Coronary artery (tissue), 2 donors: ENCODE measurements at places on chromosomes 4 and X.

DNA sequence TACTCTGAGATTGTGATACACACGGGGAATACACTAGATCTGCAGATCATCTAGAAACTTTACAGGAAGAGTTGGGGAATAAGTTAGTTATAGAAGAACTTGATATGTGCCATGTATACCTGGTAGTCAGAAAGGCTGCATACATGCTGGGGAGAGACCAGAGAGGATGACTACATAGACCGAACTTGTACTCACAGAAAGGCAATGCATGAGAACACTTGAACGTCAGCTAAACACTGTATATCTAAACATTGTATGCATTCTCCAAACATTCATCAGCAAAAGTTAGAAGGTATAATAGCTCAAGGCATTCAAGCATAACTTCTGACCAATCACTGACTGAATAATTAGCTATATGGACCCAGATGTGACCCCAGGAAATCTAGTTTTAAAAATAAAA is 78.0 kb upstream of the PDHA2 start:
- no peak for DNase-seq

- DNase-seq, result no peak
These were observed 1160.3 kb downstream of the FSTL5 start for GRCh38 chr4:161003418-161004057.

DNA sequence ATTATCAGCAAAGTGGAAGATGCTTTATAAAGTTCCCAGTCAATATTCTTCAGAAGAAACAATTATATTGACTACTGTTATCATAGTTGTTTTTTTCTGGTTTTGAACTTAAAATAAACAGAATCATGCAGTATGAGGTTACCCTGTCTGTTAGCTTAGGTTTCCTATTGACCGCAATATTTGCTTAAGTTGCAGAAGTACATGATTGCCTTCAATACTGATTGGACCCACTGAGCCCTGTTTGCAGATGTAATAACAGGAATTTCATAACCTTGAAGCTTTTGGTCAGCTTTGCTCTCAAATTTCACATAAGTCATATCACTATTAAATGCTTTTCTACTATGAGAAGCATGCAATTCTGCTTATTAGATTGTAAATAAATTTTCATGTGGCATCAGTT is 229.1 kb upstream of the FSTL5 start:
- DNase-seq, result no peak

DNA sequence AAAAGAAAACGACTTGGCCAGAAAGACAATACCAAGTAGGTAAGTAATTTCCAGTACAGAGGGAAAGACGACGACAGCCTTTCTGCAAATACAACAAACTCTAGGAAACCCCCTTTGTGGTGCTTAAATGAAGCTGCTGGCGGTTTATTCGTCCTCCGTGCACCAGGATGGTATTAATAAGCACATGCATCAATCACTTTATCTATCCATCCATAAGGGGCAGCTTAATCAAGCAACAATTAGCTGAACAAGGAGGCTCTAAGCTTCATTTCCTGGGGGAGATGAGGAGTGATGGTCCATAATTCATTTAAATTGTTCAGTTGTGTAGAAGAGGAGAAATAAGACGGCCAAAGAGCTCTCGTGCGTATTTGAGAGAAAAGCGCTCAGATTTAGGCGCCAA is 26.2 kb downstream of the IRF2 start:
- DNase-seq, result peak; percentile 5

DNA sequence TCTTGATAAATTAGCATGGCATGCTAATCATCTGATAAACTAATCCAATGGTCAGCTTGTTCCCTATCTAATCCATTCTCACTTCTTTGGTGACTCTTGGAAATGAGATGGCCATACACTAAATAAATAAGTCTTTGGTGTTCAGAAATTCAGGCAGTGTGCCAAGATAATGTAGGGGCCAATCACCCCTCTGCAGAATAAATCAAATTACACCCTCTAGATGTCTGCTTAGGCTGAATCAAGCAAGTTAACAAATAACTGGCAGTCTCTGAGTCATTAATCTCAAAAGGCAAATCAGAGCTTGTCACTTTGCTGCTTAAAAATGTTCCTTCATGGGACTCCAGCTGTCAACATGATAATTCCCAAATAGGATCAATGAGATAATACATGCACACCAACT is 97.4 kb downstream of the NLGN4X start:
- DNase-seq, result no peak

DNA sequence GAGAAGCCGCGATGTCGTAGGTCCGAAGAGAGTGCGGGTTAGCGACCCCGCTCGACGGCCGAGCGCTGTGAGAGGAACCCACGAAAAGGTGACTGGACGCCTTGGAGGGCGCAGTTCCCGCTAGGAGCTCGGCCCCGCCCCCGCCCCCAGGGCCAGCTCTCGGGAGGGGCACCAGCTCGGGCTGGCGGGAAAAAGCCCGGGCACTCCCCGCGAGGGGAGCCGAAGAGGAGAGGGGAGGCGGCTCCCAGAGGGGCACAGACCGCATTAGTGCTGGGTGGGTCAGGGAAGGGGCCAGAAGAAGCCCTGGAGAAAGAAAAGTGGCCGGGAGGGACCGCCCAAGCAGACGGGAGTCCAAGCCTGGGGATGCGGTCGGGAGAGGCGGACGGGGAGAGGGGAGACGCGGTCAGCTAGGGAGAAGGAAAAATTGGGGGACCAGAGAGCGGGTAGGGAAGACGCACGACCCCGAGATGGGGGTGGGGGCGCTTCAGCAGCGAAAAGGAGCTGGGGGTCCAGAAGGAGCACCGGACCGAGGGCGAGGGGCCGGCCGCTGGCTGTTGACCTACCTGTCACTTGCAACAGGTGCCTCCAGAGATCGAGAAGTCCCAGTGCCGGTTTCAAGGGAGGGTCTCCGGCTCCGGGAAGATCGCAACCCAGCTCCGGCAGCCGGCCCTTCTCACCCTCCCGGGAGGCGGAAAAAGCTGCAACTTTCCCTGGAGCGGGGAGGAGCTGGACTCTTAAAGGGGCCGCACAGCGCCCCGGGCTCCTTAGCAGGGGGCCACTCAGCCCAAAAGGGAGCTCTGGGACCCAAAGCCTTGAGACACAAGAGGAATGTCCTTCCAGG is at the start of gene SYTL4:
SYTL4 (minus strand) TSS at position 681 of the 841 bp plus-strand sequence. CDS start 30,084 bp downstream, outside the sequence.
- DNase-seq, result no peak

DNA sequence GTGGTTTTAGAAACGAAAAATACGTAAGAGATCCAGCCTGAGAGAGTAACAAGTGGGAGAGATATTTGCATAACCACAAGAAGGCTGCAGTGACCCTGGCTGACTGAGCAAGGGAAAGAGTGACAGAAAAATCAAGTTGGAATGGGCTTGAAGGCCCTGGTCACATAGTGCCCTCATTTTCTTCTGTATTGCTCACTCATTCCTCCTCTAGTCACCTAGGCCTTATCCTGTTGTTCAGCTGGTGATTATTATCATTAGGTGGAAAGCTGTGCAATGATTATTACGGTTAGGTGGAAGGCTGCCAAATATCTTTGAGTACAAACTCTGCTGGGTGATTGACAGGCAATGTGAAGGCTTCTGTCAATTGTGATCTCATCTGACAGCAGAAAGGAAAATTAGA is 2384.1 kb downstream of the PCDH7 start:
- no peak for DNase-seq

- no peak for DNase-seq
These were observed 1.1 kb upstream of the PGRMC2 start for GRCh38 chr4:128288689-128289106.

- DNase-seq, result no peak
These were observed 19.7 kb downstream of the ZFX start for GRCh38 chrX:24169211-24169610.

- no peak for DNase-seq
These were observed 5.9 kb downstream of the APOO start for GRCh38 chrX:23901805-23902204.

GRCh38 chr4:103074744-103075434 is 1.7 kb downstream of the SLC9B2 start:
- DNase-seq, result no peak

DNA sequence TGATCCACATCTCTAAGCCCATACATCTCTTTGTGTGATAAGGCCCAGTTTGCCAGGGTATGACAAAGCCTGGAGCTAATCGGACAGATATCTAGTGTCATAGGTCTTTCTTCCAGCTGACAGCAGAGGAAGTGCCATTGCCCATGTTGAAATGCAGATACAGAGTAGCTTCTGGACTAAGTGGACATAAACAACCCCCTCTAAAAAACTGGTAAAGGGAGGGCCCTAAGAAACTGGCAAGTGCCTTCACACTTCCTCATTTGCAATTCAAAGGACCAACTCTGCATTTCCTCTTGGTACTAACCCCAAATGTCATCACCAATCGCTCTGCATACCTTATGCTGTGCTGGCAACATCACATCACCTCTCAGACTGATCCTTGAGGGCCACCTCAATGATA is 20.8 kb downstream of the ARHGEF6 start:
- no peak for DNase-seq

DNA sequence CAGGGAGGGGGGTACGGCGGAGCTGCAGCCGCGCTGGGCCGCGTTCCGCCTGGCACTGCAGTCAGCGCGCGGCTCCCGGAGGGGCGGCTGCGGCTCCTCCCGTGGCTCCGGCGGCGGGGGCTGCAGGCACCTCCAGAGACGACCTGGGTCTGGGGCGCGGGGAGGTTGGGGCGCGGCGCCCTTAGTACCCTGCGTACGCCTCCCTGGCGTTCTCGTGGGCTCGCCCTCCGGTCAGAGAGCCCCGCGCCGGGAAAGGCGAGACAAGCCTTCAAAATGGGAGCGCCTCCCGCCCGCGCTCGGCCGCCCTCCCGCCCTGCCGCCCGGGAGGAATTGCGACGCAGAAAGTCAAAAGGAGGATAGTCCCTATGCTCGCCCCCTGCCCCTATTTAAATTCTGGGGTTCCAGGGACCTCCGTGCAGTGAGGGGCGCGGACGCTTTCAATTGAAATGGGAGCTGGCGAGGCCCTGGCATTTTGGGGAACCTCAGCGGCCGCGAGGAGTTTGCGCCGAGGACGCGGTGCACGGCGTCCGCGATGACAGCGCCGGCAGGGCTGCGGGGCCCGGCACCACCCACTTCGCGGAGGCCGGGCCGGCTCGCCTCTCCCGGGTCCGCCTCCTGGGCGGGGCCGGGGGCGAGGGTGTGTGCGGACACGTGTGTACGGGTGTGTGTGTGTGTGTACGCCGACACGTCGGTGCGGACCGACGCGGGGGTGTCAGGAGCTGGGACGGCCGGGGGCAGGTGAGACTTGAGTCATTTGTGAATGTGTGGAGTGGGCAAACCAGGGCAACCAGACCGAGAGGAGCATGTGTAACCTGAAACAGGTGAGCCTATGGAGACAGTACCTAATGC is 544 bp downstream of the HERC3 start:
- peak; percentile 84 for DNase-seq

GRCh38 chr4:77959566-77960338 is 97.1 kb downstream of the MRPL1 start:
- no peak for DNase-seq

DNA sequence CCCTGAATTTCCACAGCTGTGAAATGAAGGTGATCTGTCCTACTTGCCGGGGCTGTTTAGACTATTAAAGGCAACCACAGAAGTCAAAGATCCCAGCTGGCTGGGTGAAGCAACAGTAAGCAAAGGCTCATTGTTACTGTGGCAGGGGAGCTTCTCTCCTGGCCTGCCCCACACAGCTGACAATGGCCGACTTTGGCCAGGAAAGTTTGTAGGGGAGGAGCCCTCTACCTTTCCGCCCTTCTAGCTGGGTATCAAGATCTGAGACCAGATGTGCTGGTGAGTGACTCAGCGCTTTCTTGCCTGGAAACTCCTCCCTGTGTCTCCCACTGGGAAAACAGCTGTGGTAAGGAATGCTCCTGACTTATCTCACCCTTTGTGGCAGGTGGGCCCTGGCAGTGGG is 21.1 kb downstream of the RASSF6 start:
- DNase-seq, result no peak

- no peak for DNase-seq
These were observed 58.7 kb upstream of the STARD8 start for GRCh38 chrX:68588602-68589371.

DNA sequence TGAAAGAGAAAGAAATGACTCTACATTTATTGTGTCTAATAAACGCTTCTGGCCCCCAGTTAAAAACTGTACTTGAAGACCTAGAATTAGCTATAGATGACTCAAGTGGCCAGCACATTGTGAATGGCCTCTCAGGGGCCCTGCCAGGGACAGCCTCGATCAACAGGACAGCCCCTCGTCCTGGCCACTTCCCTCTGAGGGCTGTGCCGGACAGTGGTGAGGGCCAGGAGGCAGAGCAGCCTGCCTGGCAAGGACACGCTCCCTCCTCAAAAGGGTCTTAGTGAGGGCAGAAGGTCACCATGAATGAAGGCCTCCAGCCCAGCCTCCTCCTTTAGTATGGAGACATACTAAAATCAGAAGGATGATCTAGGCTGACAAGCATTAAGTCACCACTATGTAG is 16.5 kb downstream of the RNF212 start:
- DNase-seq, result no peak

DNA sequence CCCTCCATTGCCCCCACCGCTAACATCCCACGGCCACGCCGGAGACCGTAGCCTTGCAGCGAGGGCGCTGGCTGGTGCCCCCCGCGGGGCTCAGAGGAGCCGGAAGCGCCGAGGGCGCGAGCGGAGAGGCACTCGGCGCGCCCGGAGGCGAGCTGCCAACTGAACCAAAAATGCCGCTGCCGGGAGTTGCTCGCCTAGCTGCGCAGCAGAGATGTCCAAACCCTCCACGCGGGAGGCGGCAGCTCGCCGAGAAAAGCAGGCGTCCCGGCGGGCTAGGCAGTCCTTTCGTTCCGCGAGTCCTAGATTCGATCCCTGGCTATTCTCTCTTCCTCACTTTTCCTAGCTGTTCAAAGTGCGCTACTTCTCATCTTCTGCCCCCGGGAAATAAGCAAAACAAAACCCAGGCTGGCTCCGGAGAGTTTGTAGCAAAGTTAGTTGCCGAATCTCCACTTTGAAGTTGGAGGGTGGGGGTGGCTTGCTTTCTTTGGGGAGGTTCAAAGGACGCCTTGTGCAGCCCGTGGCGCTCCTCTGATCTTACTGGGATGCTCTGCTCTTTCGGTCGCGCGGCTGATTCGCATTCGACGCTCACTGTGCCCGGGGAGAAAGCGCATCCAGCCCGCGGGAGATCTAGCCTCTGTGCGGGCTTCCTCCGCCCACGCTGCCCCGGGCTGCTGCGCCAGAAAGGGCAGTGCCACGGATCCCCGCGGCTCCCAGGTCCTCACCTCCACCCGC is 723 bp downstream of the NKX6-1 start:
- no peak for DNase-seq

GRCh38 chr4:153634738-153635353 is 49.2 kb upstream of the TLR2 start:
- no peak for DNase-seq

DNA sequence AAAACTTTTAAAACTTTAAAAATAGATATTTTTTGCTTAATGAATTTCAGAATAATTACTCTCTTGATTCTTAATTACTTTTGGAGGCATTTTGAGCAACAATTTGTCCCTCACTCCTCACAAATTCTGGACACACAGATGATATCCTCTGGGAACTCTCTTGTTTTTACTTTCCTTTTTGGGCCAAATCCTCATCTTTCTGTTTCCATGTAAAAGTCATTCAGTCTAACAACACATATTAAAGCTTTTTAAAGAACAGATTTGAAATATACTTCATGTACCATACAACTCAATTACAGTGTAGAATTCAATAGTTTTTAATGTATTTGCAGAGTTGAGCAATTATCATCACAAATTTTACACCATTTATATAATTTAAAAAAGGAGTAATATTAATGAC is 983.1 kb downstream of the STIM2 start:
- DNase-seq, result no peak
